NCI-H2171 treated with DMSO at 0.1 percent for 48 hours (cell line): ENCODE measurements at places on chromosomes 1 and 21.

DNA sequence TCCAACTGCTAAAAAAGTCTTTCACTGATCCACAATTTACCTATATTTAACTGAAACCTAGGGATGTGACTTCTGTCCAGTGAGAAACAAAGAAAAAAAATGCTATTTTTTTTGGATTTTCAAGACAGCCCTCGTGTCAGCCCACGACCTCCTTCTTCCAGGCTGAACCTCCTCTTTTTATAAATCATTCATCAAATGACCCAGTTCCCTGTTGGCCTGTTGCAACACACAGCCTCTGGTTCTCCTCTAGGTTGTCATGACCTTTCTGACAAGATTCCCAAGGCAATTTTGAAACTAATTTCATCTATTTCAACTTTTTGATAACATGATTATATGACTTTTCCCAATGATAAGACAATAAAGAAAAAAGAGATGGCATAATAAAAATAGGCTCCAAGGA, 74.6 kb downstream of the PGBD5 start:
- DNase-seq = no peak

GRCh38 chr1:26539722-26540121, 10.2 kb downstream of the RPS6KA1 start:
- no peak for DNase-seq

DNA sequence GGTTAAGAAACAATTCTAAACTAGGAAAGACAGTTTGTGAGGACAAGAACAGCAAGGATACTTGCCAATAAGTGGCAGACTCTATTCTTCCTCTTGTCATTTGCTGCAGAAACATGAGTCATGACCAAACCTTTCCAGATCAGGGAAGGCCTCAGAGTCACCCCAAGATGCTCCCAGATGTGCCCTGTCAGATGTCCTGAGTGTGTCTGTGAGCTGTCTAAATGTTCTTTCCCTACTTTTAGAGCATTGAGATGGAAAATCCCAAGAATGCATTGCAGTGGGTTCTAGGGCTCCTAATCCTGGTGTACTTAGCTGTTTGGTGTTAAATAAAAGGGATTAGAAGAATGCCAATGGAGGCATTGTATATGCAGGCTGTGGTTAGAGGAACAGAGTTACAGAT, 57.5 kb upstream of the KIAA0040 start:
- DNase-seq = no peak

- no peak for DNase-seq
Observed at GRCh38 chr1:229563701-229564100, 5.2 kb upstream of the ABCB10 start.

GRCh38 chr1:59743324-59744091, 71.2 kb upstream of the HOOK1 start:
- DNase-seq = no peak

GRCh38 chr1:32031578-32032274, 18.1 kb downstream of the KHDRBS1 start:
- DNase-seq = no peak

- DNase-seq = peak; percentile 75
Observed at GRCh38 chr1:56831871-56832693, 12.9 kb upstream of the FYB2 start.

GRCh38 chr1:8004803-8005573, 21.1 kb downstream of the ERRFI1 start:
- DNase-seq = peak; percentile 99

DNA sequence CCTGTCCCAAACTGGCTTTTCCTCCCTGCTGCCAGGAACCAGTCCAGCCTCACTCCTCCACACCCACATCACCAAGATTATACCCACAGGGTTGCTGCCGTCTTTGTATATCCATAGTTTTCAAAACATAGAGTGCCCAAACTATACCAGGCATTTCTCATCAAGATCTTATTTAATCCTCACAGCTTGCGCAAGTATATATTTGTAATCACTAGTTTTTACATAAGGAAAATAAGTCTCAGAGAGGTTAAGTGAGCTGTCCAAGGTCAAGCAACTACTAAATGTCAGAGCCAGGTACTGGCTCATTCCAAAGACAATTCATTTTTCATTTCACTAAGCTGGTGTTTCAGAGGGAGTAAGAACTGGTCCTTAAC, 34.9 kb upstream of the ZNF362 start:
- DNase-seq = no peak

DNA sequence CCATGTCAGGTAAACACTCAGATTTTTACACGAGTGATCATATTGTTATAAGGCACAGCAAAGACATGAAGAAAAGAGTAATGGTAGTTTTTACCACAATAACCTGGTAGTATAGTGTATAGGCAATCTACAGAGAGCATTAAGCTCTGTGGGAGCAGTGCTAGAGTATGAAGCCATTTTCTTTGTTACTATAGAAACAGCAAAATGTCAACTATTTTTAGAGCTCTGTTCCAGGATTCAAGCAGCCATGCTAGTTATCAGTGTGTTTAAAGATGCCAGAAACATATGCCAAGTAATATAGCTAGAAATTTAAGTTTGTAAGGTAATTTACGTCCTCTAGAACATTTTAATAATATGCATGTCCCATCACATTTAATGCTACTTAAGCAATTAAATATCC, 77.6 kb upstream of the RGS18 start:
- DNase-seq = no peak

DNA sequence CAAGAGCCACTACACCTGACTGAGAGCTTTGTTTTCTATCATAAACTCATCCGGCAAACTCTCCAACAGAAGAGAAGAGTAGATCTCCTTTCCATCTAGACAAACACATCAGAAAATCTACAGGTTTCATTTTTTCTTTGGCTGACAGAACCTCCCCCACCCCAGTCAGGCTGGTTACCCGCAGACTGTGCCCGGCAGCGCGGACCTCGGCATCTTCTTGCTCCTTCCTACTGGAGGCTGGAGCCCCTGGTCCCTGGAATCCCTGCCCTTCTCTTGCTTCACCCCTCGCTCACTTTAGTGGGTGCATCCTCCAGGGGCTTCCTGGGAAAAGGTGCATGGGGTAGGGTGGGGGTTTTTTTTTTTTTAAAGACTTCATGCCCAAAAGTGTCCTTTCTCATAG, 23.0 kb downstream of the NCMAP start:
- no peak for DNase-seq

GRCh38 chr21:39825250-39825649, 42.0 kb upstream of the PCP4 start:
- no peak for DNase-seq

GRCh38 chr1:2198571-2198970, 4.0 kb upstream of the FAAP20 start:
- no peak for DNase-seq

GRCh38 chr1:210049616-210050015, 111.6 kb downstream of the SYT14 start:
- peak; percentile 21 for DNase-seq

- no peak for DNase-seq
Observed at GRCh38 chr1:208741296-208741695, 497.1 kb upstream of the PLXNA2 start.

GRCh38 chr1:216723274-216723780, at the start of gene ESRRG:
Gene ESRRG, minus strand, starts transcription at chr1:216723429. Its CDS starts 130 bp downstream, at chr1:216723299.
- DNase-seq = peak; percentile 97

- DNase-seq = no peak
Observed at GRCh38 chr1:228360533-228361313, 45.9 kb downstream of the TRIM11 start.

GRCh38 chr1:58783090-58783992, 506 bp downstream of the JUN start:
- DNase-seq = peak; percentile 54

- no peak for DNase-seq
Observed at GRCh38 chr1:92857817-92858216, 26.0 kb downstream of the RPL5 start.

DNA sequence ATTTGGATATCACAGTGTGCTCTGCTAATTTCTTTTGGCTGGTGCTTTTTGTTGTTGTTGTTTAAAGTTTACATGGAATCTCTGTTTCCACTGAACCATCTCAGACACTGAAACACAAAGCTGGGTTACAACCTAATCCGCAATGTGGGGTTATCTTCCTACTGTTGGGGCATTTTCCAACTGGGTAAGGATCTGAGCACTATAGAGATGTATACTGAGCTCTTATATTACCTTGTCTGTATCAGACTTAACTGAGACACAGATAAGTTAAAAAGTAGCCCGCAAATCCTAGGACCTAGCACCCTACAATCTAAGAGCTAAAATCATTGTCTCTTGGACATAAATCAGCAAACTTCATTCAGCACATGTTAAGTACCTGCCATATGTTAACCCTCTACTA, 169.2 kb downstream of the LTN1 start:
- no peak for DNase-seq

- no peak for DNase-seq
Observed at GRCh38 chr1:194176212-194176611, 989.8 kb upstream of the B3GALT2 start.

DNA sequence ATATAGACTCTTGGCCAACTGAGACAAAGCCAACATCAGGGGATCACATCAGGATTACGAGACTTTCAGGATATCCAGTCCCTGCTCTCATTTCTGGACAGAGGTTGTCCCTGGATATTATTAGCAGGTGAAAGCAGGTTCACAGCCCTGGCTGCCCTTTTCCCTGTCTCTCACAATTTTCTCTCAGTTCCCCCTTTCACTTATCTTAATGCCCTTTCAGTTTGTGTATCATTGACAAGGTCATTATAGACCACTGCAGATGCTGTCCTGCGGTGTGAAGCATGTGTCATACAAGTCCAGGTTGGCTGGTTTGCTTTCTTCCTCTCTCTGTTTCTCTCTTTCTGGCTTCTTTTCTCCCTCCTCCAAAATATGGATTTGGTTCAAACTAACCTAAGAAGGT, 2.1 kb upstream of the KLHDC9 start:
- DNase-seq = no peak

GRCh38 chr1:161335796-161336195, 21.6 kb downstream of the SDHC start:
- no peak for DNase-seq

DNA sequence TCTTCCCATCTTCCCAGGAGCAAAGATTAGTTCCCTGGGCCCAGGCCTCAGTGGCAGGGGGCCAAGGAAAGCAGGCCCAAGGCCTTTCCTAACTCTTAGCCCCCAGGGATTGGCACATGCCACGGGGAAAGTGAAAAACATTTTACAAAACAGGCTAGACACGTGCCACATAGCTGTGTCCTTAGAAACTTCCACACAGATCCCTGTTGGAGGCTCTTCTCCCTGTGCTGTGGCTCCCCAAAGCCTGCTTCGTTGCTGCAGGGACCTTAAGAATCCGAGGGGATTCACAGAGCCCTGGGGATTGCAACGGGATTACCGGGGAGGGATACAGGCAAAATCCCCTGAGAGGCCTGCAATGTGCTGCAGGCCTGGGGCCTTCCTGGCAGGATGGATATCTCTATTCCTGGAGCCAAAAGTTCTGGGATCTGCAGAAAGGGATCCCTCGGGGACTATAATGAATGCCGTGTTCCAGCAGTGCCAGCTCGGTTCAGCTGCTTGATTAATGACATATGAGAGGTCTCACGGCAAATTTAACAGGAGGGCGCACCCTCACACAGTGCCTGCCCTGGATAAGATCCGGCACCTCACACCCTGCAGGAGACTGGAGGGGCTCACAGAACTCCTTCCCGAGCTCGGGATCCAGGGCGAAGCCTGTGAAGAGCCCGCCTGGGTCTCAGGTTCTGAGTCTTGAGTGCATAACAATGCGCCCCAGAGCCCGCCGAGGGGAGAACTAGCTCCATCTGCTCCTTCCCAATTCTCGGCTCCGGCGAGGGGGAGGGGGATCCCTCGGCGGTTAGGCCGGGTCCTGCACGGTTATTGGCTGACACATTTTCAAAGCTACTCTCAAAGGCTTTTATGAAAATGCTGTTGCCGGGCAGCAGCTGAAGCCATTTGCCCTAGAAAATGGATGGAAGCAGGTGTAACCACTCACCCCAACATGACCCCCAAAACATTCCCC, 15.3 kb upstream of the RGS8 start:
- DNase-seq = peak; percentile 99

GRCh38 chr1:162849711-162850110, 11.3 kb downstream of the CCDC190 start:
- no peak for DNase-seq

- no peak for DNase-seq
Observed at GRCh38 chr1:225813214-225813964, 3.5 kb downstream of the EPHX1 start.

DNA sequence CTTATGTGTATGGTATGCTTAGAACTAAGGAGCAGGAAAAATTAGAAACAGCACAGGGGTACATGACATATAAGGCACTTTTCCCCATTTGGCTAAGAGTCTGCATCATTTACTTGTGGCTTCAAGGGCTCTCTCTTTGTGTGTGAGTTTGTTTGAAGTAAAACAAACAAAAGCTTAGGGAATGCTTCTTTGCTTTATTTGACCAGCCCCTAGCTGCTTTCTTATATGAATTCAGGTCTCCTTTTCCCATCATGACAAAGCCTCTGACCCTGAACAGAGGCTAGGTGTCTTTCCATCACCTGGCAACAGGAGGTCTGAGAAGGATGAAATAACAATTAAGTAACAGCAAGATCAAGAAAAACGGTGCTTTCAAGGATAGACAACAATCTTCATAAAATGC, 643.8 kb upstream of the ADGRL2 start:
- no peak for DNase-seq

- no peak for DNase-seq
Observed at GRCh38 chr1:53378932-53379661, 51.2 kb upstream of the LRP8 start.

GRCh38 chr1:117826540-117827078, 102.8 kb downstream of the GDAP2 start:
- no peak for DNase-seq

DNA sequence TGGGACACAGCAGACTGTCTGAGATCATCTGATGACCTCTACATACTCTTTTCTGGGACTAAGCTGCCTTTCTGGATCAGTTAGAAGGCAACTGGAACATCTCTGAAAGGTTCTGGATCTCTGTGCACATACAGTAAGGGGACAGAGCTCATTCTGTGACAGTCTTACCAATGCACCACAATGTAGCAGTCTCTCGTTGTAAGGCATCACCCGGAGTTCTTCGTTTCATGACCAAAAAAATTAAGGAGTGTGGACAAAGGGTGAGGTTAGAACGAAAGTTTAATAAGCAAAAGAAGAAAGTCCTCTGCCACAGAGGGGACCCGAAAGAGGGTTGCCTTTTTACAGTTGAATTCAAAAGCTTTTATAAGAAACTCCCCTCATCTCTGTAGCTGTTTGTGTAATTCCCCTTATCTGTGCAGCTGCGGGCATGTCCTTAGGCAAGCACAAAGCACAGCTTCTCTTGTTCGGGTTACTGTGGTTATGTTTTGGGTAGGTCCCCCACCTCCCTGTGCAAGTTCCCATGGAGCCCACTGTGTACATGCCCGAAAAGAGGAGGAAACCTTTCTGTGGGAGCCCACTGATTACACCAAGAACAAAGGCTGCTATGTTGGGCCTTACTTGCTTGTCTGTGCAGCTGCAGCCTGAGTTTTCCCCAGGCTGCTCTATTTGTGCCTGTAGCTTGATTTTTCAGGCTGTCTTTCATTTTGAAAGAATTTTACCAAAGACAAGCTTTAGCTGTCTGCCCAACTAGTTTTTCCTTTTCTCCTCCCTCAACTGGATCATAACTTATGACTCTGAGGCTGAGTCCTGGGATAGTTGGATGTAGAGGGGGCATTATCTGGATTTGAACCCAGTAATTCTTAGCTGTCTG, 53.1 kb upstream of the CACNA1E start:
- DNase-seq = no peak

GRCh38 chr1:247112479-247112781, 8.3 kb upstream of the ZNF669 start:
- peak; percentile 28 for DNase-seq

- peak; percentile 39 for DNase-seq
Observed at GRCh38 chr1:226690460-226690982, 48.6 kb downstream of the ITPKB start.

- no peak for DNase-seq
Observed at GRCh38 chr1:43349594-43350306, 9.0 kb upstream of the CDC20 start.

- DNase-seq = no peak
Observed at GRCh38 chr21:33096426-33096825, 26.5 kb downstream of the OLIG1 start.
